ENCODE measurements at places on chromosomes 4 and X.

DNA sequence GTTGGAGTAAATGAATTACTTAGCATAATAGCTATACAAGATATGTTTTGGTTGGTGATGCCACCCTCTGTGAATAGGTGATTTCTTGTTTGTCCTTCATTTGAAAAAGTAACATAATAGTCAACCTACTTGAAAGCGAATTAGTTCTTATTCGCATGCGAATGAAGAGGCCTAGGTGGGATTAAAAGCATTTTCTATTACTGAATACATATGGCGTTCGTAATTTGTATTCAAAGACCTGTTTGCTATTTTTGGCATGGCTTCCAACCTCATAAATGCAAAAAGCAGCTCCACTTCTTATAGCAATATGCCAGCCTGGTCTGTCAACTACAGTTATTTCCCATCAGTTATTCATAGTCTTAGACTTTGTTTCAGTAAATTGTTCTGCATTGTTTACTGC, 261.3 kb downstream of the TENM3 start:
- DNase-seq, result no peak

DNA sequence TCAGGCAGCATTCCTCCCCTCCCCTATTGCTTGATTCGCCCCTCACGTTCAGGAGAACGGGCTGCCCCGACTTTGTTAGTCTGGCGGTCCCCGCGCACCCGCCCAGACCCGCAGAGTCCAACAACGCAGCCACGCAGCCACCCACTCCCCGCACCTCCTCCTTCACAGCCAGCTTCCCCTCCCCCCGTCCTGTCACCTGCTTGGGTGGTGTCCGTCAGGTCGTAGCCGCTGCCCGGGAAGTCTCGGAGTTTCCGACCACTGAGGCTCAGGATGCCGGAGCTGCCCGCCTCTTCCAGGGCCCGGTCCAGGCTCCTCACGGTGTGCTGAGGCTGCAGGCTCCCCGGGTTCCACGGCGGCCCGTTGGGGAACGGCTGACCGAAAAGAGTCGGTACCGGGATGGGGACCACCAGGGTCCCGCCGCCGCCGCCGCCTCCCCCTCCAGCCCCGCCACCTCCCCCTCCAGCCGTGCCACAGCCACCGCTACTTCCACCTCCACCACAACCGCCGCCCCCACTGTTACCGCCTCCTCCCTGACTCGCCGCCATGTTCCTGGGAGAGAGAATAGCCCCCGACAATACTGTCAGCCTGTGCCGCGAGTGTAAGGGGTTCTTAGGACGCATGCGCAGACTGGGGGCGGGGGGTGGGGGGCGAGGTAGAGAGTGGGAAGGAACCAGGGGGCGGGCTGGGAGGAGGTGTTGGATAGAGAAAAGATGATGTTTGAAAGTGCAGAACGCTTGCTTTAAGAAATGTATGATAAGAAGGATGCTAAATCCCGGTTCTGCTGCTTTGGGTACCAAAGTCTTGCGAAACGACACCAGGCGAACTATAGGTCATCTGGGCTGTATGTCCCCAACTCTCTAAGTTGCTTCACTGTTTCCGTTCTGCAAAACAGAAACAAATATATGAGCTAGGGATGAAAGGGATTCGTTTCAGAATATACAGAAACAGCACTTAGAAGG, at the start of gene LRCH2:
Gene LRCH2 (minus strand): TSS at position 600 of the 959 bp plus-strand sequence. CDS start 55 bp downstream, at position 545.
- no peak for DNase-seq

DNA sequence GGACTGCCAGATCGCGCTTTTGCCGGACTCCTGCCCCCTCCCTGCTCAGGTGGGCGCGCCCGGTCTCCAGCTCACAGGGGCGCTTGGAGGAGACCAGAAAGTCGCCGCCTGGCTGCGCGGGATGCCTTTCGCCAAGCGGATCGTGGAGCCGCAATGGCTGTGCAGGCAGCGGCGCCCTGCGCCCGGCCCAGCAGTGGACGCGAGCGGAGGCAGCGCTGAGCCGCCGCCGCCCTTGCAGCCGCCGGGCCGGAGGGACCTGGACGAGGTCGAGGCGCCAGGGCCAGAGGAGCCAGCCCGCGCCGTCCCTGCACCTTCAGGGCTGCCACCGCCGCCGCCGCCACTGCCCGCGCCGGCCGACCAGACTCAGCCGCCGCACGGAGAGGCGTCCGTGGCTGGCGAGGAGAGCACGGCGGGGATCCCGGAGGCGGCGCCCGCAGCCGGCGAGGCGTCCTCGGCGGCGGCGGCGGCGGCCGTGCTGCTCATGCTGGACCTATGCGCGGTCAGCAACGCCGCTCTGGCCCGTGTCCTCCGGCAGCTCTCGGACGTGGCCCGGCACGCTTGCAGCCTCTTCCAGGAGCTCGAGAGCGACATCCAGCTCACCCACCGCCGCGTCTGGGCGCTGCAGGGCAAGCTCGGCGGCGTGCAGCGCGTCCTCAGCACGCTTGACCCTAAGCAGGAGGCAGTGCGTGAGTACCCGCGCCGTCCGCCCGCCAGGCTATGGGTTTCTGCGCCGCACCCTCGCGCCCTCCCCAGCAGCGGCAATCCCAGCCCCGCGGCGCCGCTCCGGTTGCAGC, 834 bp downstream of the NHS start:
- DNase-seq, result no peak

DNA sequence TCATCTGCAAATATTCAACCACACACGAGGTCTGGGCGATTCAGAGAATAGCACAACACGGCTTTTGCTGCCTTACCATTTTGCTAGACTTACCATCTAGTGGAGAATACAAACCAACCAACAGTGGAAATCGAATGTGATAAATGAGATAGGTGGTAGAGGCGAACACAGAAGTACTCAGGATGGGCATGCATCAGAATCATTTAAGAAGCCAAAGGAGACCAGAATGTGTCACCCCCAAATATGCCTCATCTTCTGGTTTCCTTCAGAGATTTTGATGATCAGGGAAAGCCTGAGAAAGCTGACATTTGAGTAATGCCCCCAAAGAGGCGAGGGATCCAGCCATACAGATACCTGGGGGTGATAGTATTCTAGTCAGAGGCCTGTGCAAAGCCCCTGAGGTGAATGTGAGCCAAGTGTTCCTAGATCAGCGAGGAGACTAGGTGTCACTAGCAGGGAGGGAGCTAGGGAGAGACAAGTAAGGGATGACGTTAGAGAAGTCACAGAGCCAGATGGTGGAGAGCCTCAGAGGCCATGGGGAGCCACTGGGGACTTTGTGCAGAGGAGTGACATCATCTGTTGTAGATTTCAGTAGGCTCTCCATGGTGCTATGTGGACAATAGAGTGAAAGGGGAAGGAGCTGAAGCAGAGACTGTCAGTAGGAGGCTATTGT, 1.7 kb downstream of the MTMR1 start:
- no peak for DNase-seq

DNA sequence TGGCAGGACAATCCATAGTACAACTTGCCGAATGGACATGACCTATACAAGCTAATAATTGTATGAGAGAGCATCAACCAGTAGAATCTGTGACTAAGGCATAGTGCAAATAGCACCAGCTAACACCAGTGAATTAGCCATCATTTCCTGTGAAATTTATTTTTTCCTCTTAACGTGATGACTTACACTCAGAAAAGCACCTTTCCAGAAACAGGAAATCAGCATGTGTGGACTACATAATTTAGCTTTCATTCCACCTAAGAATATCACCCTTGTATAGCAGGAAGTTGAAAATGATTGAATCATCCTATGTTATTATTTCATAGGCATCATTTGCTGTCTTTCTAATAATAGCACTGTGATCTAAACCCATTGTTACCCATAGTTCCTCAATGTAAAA, 1393.4 kb upstream of the PCDH7 start:
- DNase-seq, result no peak

DNA sequence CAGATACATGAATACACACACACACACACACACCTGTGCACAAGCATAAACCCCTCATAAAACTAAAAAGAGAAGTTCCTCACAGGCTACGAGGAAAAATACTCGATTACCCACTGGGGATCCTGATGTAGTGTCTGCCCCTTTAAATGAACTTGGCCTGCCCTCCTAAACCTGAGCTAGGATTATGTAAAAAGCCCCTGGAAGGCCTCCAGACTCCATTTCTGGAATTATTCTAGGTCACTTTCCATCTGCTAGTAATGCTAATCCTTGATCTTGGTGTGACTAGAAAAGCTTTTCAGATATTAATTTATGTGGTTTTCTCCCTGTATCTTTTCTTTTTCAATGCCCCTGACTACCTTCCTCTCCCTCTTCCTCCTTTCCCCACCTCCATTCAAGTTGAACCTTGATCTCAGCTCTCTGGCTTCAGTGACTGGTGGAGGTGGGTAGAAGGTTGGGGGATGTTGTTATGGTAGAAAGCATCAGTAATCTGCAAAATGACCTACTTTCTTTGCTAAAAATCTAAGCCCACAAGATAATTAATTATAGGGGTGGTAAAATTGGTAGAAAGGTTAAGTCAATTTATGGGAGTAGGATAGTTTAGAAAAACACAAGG, 25.5 kb upstream of the ZNF330 start:
- DNase-seq, result no peak

DNA sequence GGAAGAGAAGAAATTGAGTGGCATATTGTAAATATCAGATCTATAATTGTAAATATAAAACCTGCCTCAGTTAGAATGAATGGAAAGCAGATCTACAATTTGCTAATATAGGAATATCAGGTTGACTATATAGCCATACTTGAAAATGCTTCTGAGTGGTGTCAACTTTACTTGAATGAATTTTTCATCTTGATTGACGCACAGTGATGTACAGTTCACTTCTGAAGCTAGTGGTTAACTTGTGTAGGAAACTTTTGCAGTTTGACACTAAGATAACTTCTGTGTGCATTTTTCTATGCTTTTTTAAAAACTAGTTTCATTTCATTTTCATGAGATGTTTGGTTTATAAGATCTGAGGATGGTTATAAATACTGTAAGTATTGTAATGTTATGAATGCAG, 132.6 kb downstream of the TET2 start:
- DNase-seq, result no peak

DNA sequence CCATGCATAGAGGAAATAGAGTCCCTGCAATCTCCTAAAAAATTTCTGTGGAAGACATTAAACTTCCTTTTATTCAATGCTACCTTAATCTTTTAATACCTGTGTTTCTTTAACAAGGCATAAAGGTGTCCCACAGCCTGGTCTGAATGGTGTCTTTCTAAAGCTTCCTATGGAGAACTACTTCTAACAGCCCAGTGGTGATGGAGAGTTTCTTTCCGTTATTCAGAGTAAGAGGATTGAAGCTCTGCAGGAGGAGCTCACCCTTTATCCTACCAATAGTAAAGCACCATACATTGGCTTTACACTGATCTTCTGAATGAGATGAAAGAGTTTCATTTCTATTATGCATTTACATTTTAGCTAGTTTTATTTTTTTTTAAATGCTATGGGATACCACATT, 1362.4 kb upstream of the ADGRL3 start:
- DNase-seq, result no peak

- no peak for DNase-seq
Measured at GRCh38 chr4:26468977-26469376, 21.3 kb downstream of the CCKAR start.

DNA sequence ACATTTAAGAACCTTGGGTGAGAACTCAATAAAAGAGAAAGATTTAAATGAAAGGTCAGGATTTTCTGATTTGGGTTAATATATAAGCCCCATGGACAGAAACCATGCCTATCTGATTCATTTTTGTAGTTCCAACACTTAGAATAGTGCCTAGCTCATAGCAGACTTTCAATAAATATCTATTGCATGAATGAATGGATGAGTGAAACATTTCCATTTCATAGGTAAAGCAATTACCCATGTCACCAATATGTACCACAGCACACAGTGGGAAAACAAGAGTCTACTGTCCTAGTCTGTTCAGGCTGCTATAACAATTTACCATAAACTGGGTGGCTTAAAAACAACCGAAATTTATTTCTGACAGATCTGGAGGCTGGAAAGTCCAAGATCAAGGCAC, 63.9 kb upstream of the PTPN13 start:
- no peak for DNase-seq

- DNase-seq, result no peak
Measured at GRCh38 chrX:40644821-40645358, 2.5 kb downstream of the CXorf38 start.

DNA sequence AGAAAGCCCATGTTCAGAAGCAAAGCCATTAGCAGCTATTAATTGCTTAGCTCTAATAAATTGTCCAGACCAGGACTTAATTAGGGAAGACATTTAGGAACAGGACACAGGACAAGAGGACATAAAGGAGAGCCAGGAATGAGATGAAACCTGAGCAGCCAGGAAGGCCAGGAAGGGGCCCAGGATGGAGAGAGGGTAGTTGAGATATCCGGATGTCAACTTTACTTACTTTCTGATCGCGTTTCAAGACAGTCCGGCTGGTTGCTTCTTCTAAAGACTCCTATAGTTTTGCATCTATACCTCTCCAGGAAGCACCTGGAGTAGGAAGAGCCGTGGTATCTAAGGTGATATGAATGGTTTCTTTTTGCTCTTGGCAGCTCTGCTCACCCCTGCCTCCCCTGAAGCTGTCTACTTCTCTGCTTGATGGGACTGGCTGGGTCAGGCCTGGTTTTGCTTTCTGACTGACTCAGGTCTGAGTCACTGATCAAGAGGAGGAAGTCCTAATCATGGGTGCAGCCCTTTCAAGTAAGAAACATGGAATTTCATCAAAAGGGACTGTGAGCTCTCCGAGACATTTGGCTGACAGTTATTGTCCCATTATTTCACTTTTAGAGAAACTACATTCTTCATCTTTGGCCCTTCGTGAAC, 733.3 kb downstream of the RPA4 start:
- no peak for DNase-seq

DNA sequence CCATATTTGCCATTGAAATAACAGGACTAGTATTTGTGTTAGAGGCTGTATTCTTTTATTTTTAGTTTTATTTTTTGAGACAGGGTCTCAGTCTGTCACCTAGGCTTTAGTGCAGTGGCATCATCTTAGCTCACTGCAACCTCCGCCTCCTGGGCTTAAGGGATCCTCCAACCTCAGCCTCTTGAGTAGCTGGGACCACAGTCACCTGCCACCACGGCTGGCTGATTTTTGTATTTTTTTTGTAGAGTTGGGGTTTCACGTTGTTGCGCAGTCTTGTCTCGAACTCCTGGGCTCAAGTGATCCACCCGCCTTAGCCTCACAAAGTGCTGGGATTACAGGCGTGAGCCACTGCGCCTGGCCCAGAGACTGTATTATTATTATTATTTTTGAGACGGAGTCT, 15.3 kb downstream of the TMEM131L start:
- DNase-seq, result no peak

DNA sequence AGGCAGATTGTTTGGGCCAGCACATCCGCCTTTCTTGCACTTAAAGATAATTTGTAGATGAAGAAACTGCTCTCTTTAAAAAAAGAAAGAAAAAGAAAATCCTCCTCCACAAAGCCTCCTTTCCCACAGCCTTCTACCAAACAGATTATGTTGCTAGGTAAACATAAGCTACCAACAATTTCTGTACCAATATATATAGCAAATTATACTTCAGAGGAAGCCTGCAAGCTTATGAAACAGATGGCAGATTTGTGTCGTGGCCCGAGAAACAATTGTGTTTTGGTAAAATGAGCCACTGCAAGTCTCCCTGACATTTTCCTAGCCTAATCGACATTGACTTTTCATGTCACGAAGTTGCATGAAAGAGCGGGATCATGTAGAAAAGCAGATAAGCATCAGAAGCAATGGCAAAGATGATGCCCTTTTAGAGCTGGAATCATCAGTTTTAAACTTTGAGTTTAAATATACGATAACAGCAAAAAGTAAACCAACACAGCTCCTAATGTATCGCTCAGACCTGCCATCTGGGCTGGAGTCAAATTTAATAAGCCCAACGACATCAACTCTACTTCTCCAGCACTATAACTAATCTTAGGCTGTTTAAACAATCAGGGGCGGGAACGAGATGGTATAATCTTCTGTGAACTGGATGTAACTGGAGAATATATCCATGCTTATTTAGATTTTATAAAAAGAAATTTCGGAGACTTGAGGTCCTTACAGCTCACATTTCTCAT, 94.9 kb upstream of the PLAC1 start:
- DNase-seq, result no peak

Data from left renal cortex interstitium (tissue), 4 donors.